ENCODE measurements at places on chromosomes 1 and 21.

GRCh38 chr1:101285922-101286570, 49.2 kb downstream of the S1PR1 start:
- no peak for DNase-seq

- no peak for DNase-seq
Measured at GRCh38 chr1:203324105-203325025, 19.0 kb downstream of the BTG2 start.

GRCh38 chr1:65209005-65209885, 61.2 kb downstream of the AK4 start:
- peak; percentile 30 for DNase-seq

GRCh38 chr1:206835186-206835585, 30.2 kb upstream of the IL20 start:
- no peak for DNase-seq

Measured in mammary epithelial cell (primary cell).